ENCODE measurements at places on chromosomes 7 and 10. TPM values are rescaled to one million over a fixed set of nuclear protein-coding genes. Genes with fewer than 3 reads are reported as not detected.

The PNLIPRP3 gene
- polyA plus RNA-seq = not detected

The PODXL gene
- polyA plus RNA-seq = 31.1 TPM

The SLC16A9 gene
- 1.4 TPM for polyA plus RNA-seq

The TAS2R3 gene
- not detected for polyA plus RNA-seq

The AKR1C8 gene
- 0.14 TPM for polyA plus RNA-seq

The COMMD3 gene
- polyA plus RNA-seq = 48.4 TPM

The HMX3 gene
- polyA plus RNA-seq = 0.67 TPM

The ZCCHC24 gene
- polyA plus RNA-seq = 7.4 TPM

The CPN1 gene
- not detected for polyA plus RNA-seq

The SYT15 gene
- 3.3 TPM for polyA plus RNA-seq

The GNB2 gene
- polyA plus RNA-seq = 227 TPM

The SPDYE9 gene
- polyA plus RNA-seq = not detected

The GRM8 gene
- 0.08 TPM for polyA plus RNA-seq

The ZNF736 gene
- 2.0 TPM for polyA plus RNA-seq

The CYP2E1 gene
- polyA plus RNA-seq = 3.1 TPM

The SFRP4 gene
- 3.0 TPM for polyA plus RNA-seq

The HOXA5 gene
- polyA plus RNA-seq = 29.6 TPM

The AUTS2 gene
- 7.9 TPM for polyA plus RNA-seq

The SAP25 gene
- polyA plus RNA-seq = 2.5 TPM

The TRIM73 gene
- 1.6 TPM for polyA plus RNA-seq

The MSS51 gene
- 1.2 TPM for polyA plus RNA-seq

The SEMA3E gene
- polyA plus RNA-seq = 0.31 TPM

The INSIG1 gene
- polyA plus RNA-seq = 61.0 TPM

The DBNL gene
- polyA plus RNA-seq = 111 TPM

The FAM25A gene
- not detected for polyA plus RNA-seq

The VIPR2 gene
- 5.2 TPM for polyA plus RNA-seq

The CCDC172 gene
- not detected for polyA plus RNA-seq

The FAM200A gene
- polyA plus RNA-seq = 1.7 TPM

The IKZF1 gene
- 3.4 TPM for polyA plus RNA-seq

The GSAP gene
- polyA plus RNA-seq = 6.6 TPM

The PDK4 gene
- 387 TPM for polyA plus RNA-seq

The DYNC1I1 gene
- polyA plus RNA-seq = 4.8 TPM

The CALHM2 gene
- polyA plus RNA-seq = 95.5 TPM

The ENTPD1 gene
- polyA plus RNA-seq = 1.6 TPM

The SEC23IP gene
- 15.5 TPM for polyA plus RNA-seq

The SP8 gene
- not detected for polyA plus RNA-seq

The VSTM2A gene
- polyA plus RNA-seq = not detected

The FAM25C gene
- not detected for polyA plus RNA-seq

The MYH16 gene
- polyA plus RNA-seq = not detected

Measured in adipose tissue (tissue), 3 donors.